ENCODE measurements at places on chromosomes 6 and 20.

- DNase-seq, result no peak
Measured at GRCh38 chr6:158751921-158752320, 67.2 kb downstream of the EZR start.

GRCh38 chr6:146200176-146200575 lies 171.3 kb downstream of the GRM1 start:
- no peak for DNase-seq

DNA sequence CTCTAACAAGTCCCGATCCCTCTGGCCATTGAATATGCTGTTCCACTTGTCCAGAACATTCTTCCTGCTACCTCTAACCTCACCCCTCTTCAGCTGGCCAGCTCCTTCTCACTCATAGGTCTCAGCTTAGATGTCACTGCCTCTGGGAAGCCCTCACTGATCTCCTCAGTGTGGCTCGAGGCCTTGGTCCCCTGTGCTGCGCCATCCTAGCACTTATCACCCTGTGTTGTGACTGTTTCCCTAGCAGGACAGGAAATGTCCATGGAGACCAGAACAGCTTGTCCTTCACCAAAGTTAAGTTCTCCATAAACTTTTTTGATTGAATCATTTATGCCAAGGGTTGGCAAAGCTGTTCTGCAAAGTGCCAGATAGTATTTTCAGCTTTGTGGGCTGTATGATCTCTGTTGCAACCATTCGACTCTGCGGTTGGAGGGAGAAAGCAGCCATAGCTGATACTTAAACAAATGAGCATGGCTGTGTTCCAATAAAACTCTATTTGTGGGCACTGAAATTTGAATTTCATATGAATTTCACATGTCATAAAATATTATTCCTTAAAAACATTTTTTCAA lies 6.5 kb upstream of the BNIP5 start:
- DNase-seq, result no peak

GRCh38 chr6:122008101-122008999 lies 391.1 kb upstream of the HSF2 start:
- no peak for DNase-seq

DNA sequence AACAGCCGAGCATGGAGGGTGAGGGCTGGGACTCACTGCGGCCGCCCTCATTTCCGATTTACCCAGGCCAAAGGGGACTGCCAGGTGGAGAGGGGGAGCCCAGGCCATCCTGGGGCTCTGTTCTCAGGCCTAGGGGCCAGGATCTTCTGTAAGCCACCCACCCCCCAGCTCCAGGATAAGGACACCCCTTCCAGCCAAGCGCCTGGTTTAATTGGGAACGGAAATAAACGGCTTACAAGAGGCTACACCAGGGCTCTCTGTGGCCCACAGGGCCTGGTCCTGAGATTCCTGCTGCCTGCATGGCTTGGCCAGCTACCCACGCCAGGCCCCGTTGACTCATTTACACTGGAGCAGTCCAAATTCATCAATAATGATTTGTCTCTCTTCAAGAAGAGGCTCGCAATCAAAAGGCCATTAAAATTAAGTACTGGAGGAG lies 68.1 kb upstream of the TOP1 start:
- no peak for DNase-seq

DNA sequence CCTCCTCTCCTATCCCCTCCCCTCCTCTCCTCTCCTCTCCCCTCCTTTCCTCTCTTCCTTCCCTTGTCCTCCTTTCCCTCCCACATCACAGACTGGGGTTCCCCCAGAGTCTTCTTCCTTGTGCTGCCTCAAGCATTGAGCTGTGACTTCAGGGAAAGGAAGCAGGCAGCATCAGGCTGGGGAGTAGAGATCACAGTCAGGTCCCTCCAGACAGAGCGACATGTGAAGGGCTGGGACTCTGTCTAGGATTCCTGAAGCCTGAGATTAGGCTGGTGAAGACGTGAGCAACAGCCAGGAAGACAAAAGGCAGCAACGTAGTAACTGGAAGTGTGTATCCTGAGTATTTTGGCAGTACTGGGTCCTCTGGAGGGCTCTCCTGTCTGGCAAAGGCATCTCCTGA lies 265.4 kb upstream of the SUPT3H start:
- DNase-seq, result no peak

- DNase-seq, result no peak
Measured at GRCh38 chr20:24783631-24784492, 165.2 kb upstream of the CST7 start.

DNA sequence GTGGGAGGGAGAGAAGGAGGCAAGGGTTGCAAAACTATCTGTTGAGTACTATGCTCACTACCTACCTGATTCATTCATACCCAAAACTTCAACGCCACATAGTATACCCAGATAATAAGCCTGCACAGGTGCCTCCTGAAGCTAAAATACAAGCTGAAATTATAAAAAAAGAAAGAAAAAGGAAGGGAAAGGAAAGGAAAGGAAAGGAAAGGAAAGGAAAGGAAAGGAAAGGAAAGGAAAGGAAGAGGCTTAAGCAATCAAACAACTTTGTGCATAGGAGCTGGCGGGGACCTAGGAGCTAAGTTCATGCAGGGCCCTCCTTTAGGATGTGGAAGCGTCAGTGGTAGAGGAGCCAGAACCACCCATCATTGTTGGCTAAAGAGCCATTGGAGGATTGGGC lies 108.9 kb upstream of the SYNDIG1 start:
- no peak for DNase-seq

DNA sequence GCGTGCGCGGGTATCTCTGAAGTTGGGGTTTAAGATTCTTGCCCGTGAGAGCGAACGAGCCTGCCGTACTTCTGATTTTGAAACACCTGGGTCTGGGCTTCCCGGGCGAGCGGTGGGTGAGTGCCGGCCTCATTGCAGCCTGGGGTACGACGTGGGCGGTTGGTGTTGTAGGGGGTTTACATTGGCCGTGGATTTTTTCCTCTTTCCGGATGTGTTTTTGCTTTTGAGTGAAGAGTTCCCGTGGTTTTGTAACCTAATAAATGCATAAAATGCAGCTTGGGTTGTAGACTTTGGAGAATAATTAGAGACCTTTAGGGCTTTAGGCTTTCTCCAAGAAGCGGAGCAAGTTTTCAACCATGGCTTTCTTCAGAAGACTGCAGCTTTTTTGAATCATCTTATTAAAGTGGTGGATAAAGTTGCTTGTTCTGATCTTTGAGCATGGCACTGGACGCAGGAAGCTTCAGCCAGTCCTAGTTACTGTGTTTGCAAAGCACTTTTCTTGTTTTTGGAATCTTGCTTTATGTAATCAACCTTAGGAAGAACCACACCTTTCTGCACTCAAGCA lies 314 bp downstream of the FARS2 start:
- DNase-seq, result no peak

GRCh38 chr6:64792534-64792933 lies 914.5 kb downstream of the EYS start:
- DNase-seq, result no peak
